ENCODE measurements at places on chromosomes 3 and 15. TPM values are rescaled to one million over a fixed set of nuclear protein-coding genes. Genes with fewer than 3 reads are reported as not detected.

DNA sequence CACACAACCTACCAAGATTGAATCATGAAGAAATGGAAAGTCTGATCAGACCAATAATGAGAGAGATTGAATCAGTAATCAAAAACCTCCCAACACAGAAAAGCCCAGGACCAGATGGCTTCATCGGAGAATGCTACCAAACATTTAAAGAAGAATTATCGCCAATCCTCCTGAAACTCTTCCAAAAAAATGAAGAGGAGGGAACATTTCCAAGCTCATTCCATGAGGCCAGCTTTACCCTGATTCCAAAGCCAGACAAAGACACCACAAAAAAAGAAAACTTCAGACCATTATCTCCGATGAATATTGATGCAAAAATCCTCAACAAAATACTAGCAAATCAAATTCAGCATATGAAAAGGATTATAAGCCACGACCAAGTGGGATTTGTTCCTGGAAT, 94.1 kb downstream of the SENP2 start:
- DNase-seq = no peak

DNA sequence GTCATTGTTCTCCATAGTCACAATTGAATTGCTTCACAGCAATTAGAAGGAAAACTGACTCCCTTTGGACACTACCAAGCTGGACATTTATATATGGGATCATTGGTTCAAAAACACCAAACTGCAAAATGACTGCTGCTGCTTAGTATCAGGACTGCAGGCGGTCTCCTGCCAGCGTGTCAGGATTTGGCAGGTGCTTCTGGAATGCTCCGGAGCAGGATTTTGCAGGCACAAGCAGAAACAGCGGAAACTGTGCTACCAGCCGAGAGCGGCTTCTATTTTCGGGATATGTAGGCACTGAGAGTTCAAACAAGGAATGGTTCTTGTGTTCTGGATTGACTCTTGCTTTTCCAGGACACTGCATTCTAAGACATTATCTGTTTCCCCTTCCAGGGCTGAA, 95.5 kb downstream of the SSR3 start:
- DNase-seq = no peak

DNA sequence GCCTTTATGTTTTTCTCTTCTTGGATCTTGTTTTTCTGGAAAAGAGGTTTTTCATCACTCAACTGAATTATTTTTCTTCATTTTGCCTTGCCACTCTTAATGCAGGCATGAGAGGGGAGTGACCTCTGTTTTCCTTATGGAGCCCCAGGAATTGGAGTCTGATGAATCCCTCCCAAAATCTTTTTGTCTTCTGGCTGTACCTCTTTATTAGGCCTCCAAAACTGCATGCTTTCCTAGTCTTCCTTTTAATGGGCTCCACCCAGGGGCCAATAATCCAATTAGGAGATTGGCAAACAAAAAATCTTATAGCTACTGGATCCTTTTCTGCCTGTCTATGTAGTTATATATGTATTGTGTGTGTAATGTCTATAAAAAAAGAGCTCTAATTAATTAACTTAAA, 192.4 kb upstream of the PEX5L start:
- no peak for DNase-seq

TMEM39A gene
- total RNA-seq = 50.7 TPM

NIT2 gene
- 15.0 TPM for total RNA-seq
